ENCODE measurements at places on chromosomes 13 and 19.

DNA sequence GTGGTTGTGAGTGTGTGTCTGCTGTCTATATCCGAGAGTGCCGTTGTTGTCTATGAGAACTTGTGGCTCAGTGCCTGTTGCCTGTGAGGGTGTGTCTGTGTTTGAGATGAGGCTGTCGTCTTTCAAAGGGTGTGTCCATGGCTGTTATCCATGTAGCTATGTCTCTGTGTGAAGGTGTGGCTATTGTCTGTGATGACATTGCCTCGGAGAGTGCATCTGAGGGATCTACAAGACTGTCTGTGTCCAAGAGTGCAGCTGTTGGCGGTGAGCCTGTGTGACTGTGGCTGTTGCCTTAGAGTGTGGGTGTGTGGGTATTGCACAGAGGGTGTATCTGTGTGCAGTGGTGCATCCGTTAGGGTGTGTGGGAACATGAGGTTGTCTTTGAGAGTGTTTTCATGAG is 4.9 kb downstream of the NUMBL start:
- DNase-seq = no peak

GRCh38 chr13:69585656-69586055 is 522.0 kb upstream of the ATXN8OS start:
- DNase-seq = no peak

GRCh38 chr13:79973533-79973963 is 367.4 kb downstream of the SPRY2 start:
- no peak for DNase-seq

- DNase-seq = no peak
Observed at GRCh38 chr13:45809801-45810394, 41.7 kb downstream of the SIAH3 start.

- DNase-seq = no peak
Observed at GRCh38 chr13:84668637-84669036, 786.4 kb upstream of the SLITRK1 start.

Measured in umbilical cord (tissue), 2 donors.